ENCODE measurements at places on chromosomes 6 and 20.

- DNase-seq: no peak
Observed at GRCh38 chr6:14674458-14674857, 556.9 kb downstream of the CD83 start.

DNA sequence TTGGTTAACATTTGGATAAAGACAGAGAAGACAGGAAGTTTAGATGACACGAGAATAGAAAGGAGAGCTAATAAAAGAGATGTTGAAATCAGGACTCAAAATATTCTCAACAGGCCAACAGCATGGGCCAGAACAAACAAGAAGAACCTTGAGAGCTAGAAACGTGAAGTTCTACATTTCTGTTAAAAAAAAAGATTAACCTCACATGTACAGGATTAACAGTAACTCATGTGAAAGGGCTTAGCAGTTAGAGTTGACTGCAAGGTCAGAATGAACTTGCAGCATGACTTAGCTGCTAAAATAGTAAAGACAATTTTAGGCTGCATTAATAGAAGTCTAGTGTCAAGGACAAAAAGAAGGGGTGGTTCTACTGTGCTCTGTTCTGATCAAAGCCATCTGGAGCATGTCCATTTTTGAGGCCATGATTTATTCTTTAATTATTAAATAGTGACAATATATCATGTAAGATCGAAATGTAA, 331.1 kb upstream of the HSF2 start:
- no peak for DNase-seq

- no peak for DNase-seq
Observed at GRCh38 chr6:87747646-87748045, 45.6 kb upstream of the AKIRIN2 start.

GRCh38 chr6:87754828-87755227, 52.8 kb upstream of the AKIRIN2 start:
- DNase-seq: no peak

DNA sequence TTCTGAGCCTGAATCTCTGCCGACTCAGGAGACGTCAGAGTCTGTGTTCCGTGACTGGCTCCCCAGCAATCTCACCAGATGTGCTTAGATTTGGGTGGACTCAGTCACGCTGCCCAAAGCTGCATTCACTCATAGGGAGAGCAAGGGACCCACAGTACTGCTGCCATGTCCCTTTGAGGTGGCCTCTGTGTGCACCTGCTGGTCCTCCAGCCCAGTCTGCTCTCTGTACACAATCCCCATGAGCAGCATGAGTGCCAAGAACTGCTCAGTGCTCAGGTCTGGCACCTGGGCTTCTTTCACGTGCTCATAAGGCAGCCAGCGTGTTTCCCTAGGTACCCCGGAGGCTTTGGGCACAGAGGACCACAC, 44.2 kb upstream of the TIAM2 start:
- DNase-seq: no peak

DNA sequence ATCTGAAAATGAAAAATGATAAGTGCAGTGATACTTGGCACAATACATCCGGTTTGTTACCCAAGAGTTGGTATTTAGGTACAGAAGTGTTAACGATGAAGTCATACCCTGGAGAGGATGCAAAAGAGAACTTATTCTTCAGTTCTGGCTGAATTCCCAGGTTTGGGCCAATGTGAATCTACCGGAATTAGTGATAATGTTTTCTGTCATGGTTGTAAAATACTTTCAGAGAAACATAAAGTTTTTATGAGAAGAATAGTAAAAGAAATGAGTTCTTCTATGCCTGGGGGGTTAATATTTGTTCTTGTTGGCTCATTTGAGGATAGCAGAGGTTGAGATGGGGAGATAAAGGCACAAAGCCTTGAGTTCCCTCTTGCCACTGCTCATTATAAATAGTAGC, 509.9 kb upstream of the POU3F2 start:
- no peak for DNase-seq

GRCh38 chr6:143158113-143158581, 97.5 kb downstream of the AIG1 start:
- DNase-seq: no peak

- no peak for DNase-seq
Observed at GRCh38 chr6:138188278-138188941, 26.7 kb downstream of the ARFGEF3 start.

GRCh38 chr6:127332383-127332961, 10.9 kb downstream of the ECHDC1 start:
- DNase-seq: no peak

GRCh38 chr6:92538926-92539325, 880.4 kb downstream of the EPHA7 start:
- no peak for DNase-seq

DNA sequence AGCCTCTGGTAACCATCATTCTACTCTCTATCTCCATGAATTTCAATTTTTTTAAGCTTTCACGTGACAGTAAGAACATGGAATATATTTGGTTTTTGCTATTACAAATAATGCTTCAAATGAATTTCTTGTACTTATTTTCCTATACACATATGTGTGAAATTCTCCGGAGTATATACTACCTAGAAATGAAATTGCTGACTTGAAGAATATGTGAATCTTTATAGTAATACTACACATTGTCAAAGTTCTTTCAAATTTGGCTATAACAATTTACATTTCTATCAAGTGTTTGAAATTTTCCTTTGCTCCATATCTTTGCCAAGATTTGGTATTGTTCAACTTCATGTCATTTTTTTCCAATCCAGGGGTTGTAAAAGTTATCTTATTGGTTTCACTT, 11.6 kb upstream of the VGLL2 start:
- no peak for DNase-seq

DNA sequence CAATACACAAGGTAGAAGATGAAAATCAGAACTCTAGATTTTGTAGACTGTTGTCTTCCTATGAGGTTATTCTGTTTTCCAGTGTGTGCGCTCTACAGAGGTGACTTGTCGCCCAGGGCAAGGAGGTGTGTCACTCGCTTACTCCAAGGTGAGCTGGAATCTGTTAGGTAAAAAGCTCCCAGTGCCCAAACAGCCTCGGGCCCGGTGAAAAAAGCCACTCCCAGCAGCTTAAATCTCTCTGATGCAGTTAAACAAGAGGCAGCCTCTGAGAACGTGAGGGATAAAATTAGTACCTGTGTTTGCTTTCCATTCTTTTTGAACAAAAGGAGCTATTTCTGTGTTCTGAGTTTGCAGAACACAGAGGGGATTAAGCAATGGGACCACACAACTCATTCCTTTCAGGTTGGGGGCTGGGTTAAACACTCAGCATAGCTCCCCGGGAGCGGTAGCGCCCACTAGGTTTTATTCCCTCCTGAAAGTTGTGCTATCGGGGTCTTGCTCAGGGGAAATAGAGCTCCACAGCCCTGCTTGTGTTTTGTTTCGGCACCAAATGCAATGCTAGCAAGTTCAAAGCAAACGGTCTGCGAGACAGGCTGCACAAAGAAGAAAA, 181.2 kb downstream of the FOXA2 start:
- DNase-seq: no peak

GRCh38 chr6:34855463-34855862, 32.4 kb downstream of the TAF11 start:
- DNase-seq: no peak

DNA sequence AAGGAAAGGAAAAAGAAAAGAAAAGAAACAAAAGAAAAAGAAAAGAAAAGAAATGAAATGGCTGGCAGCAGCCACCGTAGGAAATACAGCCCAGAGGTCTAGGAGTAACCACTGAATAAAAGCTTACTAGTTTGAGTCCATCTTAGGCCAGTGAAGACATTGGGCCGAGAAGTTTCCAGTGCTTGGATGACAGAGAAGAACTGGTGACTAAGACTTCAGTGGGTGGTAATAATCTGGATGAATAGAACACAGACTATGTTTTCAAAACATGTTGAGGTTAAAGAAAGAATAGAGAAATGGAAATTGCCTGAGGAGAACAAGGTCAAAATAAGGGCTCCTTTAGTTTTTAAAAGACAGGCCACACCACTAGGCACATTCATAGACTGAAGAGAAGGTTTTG, 198.8 kb downstream of the ATXN1 start:
- no peak for DNase-seq

DNA sequence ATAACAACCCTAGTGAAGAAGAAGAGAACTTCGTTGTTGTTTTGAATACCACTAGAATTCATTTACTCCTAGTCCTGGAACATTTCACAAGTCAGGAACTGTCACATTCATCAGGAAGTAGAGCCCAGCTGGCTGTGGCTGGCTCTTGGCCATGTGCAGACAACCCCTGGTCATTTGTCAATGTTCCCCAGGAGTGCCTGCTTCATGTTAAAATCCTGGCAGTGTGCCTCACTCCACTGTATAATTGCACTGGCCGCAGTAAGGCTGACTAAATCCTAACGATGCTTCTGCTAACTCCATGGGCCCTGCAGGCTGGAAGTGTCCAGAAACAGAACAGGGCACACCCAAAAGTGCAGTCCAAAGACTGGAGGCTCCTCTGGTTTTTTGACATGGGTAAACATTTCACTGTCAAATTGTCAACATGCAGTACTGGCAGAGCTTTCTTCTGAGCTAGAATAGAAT, 41.5 kb upstream of the ADGRF1 start:
- DNase-seq: no peak

DNA sequence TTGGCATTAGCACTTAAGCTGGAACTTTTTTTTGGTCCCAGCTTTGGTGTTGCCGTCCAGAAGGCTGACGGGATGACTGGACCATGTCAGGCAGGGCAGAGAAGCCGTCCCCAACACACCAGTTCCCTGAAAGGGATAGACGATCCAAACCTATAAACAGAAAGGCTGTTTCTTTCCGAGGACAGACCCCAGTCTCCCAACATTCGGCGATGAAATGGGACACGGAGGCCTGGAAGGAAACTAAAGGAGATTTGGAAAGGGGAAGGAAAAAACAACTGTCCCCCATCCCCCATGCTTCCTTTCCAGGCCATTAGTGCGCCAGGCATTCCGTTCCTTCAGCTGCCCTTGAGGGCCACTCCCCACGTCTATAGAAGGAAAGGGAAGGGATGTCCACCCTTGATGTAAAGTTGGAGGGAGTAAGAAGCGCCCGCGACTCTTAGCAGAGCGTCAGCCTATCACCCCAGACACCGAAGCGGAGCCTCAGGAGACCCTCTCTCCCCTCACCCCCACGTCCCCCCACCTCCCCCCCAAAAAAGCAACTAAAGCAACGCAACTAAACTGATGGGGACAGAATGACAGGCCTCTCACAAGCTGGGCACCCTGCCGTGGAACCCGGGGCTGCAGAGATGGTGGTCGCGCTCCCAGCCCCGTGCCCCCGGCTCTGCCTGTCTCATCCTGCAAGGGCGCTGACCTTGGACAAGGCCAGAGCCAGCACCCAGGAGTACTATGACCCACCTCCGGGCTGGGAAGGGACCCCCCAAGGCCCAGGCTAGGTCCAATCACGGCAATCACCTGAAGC, 638 bp downstream of the BLCAP start:
- DNase-seq: no peak

- DNase-seq: no peak
Observed at GRCh38 chr6:9511157-9511556, 903.7 kb downstream of the TFAP2A start.

GRCh38 chr20:20832715-20833114, 120.3 kb upstream of the RALGAPA2 start:
- DNase-seq: no peak

DNA sequence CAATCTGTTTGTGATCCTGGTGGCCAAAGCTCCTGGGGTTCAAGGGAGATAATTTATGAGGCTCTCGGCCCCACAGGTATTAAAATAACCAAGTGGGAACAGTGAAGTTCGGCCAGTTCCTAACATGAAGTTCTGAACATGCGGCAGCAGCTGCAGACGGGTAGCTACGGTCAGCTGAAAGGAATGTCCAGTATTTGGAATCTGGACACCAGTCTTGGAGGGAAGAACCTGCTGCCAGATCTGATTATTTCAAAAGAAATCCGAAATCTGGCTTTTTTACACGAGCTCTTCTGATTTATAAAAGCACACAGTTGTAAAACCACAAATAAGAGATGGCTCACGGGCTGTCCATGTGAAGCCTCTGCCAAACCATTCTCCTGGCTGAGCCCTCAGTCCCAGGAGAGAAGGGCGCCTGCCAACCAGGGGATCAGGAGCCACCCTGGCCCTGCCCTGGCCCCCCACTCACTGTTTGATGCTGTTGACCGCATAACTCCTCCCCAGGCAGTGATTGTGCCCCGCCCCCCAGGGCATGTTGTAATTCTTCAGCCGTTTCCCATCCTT, 28.2 kb upstream of the KCNB1 start:
- DNase-seq: no peak

DNA sequence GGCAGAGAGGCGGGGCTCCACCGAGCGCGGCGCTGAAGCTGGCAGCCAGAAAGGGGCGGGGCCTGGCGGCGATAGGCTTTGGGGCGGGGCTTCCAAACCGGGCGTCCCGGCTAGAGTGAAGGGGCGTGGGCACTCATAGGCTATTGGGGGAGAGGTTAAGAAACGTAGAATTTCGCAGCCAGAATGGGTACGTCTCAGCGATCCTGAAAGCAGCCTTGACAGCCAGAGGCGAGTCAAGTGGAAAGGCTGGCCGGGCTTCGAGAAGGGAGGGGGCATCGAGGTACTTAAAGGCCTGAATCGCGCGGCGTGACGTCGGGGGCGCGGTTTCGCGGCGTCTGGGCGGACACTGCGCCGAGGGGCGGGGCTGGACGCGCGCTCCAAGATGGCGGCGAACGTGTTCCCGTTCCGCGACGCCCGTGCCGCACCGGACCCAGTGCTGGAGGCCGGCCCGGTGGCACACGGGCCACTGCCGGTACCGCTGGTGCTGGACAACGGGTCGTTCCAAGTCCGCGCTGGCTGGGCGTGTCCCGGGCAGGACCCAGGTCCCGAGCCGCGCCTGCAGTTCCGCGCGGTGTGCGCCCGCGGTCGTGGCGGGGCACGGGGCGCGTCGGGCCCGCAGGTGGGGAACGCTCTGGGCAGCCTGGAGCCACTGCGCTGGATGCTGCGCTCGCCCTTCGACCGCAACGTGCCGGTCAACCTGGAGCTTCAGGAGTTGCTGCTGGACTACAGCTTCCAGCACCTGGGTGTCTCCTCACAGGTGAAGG, at the start of gene ACTR5:
TSS of gene ACTR5 (plus strand) at position 364 of the 764 bp plus-strand sequence. CDS start at position 383, 19 bp downstream.
- DNase-seq: peak; percentile 96

DNA sequence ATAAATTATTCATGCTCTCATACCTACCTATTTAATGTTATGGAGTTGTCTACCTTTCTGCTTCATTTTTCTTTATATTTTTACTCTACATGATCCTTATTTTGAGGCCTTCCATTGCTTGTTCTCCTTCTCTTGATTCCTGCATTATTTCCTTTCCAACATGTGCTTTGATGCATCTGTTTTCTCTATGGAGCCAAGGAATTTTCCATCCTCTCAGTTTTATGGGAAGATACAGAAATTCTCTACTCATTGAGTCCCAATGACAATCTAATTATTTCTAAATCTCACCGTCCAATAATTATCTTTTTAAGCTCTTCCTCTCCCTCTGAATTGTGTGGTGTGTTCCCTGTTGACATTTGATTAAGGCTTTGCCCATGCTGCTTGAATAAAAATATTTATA, 136.0 kb downstream of the PACRG start:
- DNase-seq: no peak

All from stimulated activated CD8-positive, alpha-beta memory T cell treated with anti-CD3 and anti-CD28 coated beads, Interleukin-4, amount 100 ng/mL, for 1 hour (primary cell).